NCI-H1048 (cell line): ENCODE measurements at places on chromosomes 13 and 19.

GRCh38 chr13:28718196-28718542 is 601 bp downstream of the SLC46A3 start:
- DNase-seq, result no peak

DNA sequence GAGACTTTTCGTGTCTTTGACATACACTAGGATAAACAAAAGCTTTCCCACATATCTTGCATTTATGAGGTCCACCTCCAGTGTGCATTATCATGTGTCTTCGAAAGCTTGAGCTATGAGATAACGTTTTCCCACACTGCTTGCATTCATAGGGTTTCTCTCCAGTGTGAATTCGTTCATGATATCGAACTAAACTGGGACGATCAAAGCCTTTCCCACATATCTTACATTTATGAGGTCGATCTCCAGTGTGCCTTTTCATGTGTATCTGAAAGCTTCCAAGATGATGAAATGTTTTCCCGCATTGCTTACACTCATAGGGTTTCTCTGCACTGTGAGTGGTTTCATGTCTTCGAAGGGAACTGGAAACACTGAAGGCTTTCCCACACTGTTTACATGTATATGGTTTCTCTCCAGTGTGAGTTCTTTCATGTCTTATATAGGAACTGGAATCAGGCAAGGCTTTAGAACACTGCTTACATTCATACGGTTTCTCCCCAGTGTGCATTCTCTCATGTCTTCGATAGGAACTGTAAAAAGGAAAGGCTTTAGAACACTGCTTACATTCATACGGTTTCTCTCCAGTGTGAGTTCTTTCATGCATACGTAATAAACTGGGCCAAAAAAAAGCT is 14.5 kb downstream of the ZNF563 start:
- DNase-seq, result no peak

DNA sequence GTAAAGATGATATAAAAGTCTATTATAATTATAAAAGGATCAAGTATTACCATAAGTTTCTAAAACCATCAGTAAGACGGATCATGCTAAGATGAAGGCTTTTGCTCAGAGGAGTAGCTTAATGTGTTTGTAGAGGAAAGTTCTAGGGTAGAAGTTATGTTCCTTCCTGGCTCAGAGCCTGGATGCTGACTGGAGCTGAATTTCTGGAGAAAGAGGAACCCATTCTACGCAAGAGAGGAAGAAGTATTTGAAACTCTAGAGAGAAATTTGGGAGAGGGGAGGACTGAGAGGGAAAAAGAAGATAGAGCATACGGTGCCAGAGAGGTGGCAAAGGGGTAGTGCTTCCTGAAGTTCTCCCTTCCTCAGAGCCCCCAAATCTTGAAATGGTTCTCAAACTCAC is 51.4 kb upstream of the SGCG start:
- no peak for DNase-seq

DNA sequence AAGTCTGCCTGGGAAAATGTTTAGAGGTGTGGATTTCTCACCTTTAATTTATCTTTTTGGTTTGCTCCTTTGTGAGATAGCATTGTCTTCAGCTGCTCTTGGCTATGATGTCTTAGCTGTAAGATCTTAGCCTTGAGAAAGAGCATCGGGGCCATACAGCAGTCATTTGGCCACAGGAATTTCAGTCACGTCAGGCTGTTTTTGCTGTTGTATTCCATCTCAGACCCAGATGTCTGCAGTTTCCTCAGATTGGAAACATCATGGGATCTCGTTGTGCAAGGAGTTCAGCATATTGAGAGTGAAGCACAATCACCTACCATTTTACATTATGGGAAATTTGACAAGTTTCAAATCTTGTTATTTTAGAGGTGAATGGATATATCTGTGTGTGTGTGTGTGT is 89.3 kb upstream of the C1QTNF9B start:
- DNase-seq, result no peak

GRCh38 chr13:53052675-53053074 is 24.1 kb downstream of the OLFM4 start:
- DNase-seq, result no peak

- no peak for DNase-seq
Observed at GRCh38 chr13:53622456-53622855, 593.8 kb downstream of the OLFM4 start.

DNA sequence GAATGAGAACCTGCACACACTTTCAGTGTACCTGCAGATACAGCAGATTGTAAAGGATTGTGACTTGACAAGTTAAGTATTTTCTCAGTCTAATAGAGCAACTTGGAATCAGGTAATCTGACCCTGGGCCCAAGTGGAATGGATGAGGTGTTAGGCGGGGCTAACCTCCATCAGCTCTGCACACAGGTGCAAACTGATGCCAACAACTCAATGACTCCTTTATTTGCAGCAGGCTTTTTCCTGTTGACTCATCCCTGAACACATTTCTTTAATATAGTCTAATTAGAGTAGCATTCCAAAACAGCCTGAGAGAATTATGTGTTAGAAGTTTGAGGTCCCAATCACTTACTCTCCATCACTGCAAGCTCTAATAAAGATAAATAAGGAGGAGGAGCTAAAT is 48.8 kb downstream of the TPT1 start:
- no peak for DNase-seq

- no peak for DNase-seq
Observed at GRCh38 chr13:87426742-87427141, 244.4 kb upstream of the SLITRK5 start.

GRCh38 chr19:11261971-11262839 is at the start of gene DOCK6:
DOCK6 (minus strand) TSS chr19:11262524; CDS start chr19:11262440, 84 bp downstream.
- DNase-seq, result no peak

DNA sequence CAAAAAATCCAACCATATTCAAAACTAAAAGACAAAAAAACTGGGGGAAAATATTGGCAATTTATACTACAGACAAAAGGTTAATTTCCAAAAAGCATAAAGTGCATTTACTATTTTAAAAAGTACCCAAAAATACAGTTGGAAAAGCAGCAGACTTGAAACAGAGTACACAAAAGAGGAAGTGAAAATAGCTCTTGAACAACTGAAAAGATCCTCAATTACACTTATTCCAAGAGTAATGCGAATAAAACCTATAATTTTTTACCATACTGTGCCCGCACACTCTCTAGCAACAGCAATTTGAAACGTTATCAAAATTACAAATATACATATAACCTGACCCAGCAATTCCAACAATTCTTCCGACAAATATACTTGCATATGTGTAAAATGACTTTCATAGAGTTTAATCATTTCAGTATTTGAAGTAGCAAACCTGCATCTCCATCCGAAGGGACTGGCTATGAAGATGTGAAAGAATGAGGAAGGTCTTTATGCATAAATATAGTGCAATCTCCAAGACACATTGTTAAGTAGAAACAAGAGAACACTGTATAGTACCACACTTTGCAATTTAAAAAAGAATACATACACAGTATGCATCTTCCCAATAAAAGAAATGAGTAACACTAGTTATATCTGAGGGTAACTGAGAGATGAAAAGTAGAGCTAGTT is 25.4 kb downstream of the ALG5 start:
- DNase-seq, result no peak

DNA sequence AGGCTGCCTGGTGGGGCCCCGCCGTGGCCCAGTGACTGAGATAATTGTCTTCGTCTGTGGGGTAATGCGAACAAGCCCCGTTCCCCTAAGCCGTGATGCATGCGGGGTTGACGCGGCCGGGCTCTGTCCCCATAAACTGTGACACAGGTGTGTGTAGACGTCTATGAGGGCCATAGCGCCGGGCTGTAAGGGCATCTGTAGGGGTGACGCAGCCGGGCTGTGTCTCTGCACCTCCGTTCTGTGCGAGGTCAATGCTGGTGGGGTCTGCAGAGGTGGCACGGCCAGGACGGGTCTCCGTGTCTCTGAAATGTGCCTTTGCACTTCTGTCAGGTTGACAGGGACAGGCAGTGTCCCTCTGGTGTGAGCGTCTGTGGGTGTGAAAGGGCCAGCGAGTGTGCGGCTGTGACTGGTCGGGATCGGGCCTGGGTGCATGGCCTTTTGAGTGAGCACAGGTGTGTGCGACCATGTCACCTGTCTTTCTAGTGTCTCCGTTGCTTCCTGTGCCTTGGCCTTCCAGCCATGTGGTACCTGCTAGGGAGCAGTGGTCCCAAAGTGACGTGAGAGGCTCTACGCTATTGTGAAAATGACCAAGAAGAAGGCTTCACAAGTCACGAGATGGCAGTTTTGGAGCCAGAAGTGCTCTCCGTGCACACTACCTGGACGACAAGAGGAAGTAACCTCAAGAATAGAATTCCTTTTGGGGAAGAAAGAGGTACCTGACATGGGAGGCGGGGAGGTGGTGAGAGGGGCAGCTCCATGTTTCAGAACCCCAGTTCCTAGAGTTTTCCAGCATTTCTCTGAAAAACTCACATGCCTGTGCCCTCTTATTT is 16.4 kb upstream of the ZNF331 start:
- no peak for DNase-seq

DNA sequence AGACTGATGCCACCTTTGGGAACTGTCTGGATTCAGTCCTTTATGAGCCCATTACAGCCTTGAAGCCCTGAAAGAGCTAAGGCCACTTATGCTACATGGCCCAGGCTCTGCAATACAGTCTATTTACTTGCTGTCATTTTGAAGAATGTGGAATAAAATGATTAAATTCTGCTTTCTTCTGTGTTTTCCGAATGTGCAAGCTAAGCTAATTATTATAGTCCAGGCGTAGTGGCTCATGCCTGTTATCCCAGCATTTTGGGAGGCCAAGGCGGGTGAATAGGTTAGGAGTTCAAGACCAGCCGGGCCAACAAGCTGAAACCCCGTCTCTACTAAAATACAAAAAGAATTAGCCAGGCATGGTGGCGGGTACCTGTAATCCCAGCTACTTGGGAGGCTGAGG is 142.5 kb downstream of the TEX29 start:
- DNase-seq, result no peak

DNA sequence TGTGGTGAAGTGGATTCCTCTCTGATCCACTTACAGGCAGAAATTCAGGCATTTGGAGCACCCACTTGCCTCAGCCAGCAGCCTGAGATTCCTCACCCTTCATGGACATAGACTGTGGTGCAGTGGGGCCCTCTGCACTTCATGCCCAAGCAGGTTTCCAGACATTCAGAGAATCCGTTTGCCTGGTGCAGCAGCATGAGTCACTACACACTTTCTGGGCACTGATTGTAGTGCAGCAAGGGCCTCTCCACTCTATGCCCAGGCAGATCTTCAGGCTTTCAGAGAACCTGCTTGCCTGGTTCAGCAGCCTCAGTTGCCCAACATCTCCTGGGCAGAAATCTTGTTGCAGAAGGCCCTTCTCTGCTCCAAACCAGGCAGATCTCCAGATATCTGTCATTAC is 920.9 kb downstream of the SLITRK5 start:
- no peak for DNase-seq

GRCh38 chr19:39372047-39372802 is 18.7 kb downstream of the PAF1 start:
- DNase-seq, result no peak

GRCh38 chr13:46668302-46668720 is 115.3 kb downstream of the LRCH1 start:
- DNase-seq, result no peak

DNA sequence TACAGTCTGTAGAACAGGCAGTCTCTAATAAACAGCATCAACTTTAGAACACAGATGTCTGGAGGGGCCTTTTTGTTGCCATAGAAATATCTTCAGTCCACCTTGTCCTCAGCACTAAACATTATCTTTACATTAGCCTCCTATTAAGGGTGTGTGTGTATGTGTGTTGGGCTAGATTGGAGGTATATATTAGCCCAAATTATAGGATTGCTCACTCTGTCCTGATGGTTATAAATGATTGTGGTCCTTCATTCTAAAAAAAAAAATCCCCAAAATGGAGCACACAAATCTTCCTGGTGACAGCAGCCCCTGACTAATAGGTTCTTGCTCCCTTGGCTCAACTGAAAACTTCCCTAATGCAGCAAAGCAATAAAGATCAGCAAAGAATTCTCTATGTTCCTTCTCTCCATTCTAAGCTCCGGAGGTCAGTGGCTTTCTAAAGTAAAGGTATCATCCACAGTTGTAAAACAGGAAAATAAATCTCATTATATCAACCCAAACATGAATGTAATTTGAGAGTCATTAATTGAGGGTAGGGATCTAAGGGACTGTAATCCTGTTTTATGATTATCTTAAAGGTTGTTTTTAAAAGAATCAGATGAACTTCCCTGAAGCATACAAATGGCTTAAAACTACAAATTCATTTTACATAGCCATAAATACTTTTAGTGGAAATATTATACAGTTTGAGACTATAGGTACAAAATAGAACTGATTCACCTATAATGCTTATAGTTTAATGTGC is 232.7 kb downstream of the KLF12 start:
- DNase-seq, result no peak

- DNase-seq, result no peak
Observed at GRCh38 chr13:27006519-27007161, 165.0 kb downstream of the USP12 start.

GRCh38 chr19:18438331-18439024 is 545 bp upstream of the ISYNA1 start:
- no peak for DNase-seq

GRCh38 chr19:12015753-12016116 is 19.7 kb downstream of the ZNF433 start:
- no peak for DNase-seq

- DNase-seq, result no peak
Observed at GRCh38 chr19:55656988-55657747, 2.3 kb downstream of the U2AF2 start.

- no peak for DNase-seq
Observed at GRCh38 chr13:83877651-83878355, 4.5 kb downstream of the SLITRK1 start.

GRCh38 chr19:38921420-38922274 is 8.9 kb downstream of the SARS2 start:
- DNase-seq, result no peak

DNA sequence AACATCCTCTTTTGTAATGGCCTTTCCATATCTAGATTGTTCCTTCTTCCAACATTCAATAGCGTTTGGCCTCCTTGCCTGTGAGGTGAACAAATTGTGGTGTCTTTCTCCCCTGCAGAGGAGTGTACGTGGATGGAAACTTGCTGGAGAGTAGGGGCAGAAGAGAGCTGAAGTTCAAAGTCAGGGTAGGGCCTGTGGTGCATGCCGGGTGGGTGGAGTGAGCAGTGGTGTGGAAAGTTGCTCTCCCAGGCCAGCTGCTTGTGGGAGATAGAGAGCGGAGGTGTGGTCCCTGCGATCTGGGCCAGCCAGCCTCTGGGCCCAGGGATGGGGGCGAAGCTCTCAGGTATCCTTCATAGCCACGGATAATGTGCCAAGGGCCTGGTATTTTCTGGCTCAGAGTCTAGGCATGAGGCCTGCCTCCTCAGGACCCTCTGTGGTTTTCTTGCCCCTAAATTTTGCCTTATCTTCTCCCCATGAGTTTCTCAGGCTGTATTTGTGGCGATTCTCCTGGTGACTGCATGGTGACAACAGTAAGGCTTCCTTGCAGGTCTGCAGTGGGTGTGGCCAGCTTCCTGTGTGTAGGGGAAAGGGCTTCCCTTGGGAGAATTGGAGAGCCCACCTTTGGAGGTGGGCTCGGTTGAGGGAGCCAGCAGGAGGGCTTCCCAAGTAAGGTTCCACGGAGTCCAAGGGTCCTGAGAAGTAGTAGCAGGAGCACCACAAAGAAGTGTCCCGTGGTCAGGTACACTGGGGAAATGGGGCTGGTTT is 6.7 kb downstream of the RGCC start:
- no peak for DNase-seq

GRCh38 chr13:42084722-42085121 is 36.3 kb downstream of the DGKH start:
- DNase-seq, result no peak

- DNase-seq, result peak; percentile 87
Observed at GRCh38 chr19:53365134-53365898, at the start of gene ZNF525. ZNF525 (plus strand) TSS chr19:53365705; CDS start chr19:53372282, 6,577 bp downstream.

- no peak for DNase-seq
Observed at GRCh38 chr19:10604460-10604980, 17.4 kb upstream of the AP1M2 start.

GRCh38 chr19:40165362-40165937 is 25.8 kb upstream of the MAP3K10 start:
- no peak for DNase-seq
